ENCODE measurements at places on chromosomes 13 and 19. TPM values are rescaled to one million over a fixed set of nuclear protein-coding genes. Genes with fewer than 3 reads are reported as not detected.

Gene UGGT2
- 13.9 TPM for total RNA-seq

- no peak for DNase-seq
These were observed 74.4 kb downstream of the ARHGAP35 start for GRCh38 chr19:46935066-46935663.

DNA sequence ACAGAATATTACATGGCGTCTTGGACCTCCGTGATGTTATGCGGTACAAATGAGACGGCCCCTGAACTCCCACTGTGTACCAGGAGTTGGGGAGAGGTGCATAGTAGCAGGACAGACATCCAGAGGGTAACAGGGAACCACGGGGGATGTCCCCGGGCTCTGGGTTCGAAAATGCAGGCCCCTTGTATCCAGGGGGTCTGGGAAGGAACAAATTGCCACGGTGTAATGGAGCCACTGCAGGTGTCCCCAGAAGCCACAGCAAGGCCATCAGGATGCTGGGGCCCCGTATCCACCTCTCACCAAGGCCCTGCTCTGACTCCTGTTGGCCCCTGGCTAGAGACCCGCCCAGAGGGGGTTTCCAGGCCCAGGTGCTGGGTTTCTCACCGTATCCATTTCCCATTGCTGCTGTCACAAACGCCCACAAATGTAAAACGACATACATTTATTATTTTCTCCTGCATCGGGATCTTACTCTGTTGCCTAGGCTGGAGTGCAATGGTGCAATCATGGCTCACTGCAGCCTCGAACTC lies 77.8 kb downstream of the INSR start:
- DNase-seq, result no peak

- DNase-seq, result no peak
These were observed 133.4 kb downstream of the NUFIP1 start for GRCh38 chr13:44855860-44856259.

DNA sequence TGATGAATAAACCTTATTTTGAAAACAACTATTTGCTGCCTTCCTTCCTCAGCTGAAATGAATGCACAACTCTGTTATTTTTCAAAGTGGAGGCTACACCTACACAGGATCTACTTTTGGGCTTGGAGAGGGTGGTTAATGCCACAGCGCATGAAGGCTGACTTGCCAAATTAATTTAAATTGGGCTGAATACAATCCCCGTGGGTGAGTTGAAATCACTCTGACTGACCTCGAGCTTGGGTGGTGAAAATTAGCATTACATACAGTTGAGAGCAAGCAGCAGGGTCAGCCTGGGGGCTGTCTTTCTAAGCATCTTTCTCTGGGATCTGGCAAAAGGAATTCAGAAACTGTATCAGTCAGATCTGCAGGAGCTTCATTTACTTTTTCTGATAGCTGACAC lies 38.5 kb downstream of the TPT1 start:
- DNase-seq, result no peak

Gene FGF21
- total RNA-seq, result not detected

Gene STARD13
- total RNA-seq, result 26.9 TPM

All from cardiac septum (tissue), 1 donor.